Astrocyte of the cerebellum (primary cell): ENCODE measurements at places on chromosomes 1 and 21.

- no peak for DNase-seq
These were observed 42.1 kb upstream of the NBPF3 start for GRCh38 chr1:21397813-21398188.

- no peak for DNase-seq
These were observed 84.2 kb downstream of the LBR start for GRCh38 chr1:225343618-225344017.

- no peak for DNase-seq
These were observed 14.0 kb upstream of the LEMD1 start for GRCh38 chr1:205435578-205436573.

GRCh38 chr1:155295183-155295941, 5.9 kb downstream of the PKLR start:
- no peak for DNase-seq
